ENCODE measurements at places on chromosomes 5 and 9.

DNA sequence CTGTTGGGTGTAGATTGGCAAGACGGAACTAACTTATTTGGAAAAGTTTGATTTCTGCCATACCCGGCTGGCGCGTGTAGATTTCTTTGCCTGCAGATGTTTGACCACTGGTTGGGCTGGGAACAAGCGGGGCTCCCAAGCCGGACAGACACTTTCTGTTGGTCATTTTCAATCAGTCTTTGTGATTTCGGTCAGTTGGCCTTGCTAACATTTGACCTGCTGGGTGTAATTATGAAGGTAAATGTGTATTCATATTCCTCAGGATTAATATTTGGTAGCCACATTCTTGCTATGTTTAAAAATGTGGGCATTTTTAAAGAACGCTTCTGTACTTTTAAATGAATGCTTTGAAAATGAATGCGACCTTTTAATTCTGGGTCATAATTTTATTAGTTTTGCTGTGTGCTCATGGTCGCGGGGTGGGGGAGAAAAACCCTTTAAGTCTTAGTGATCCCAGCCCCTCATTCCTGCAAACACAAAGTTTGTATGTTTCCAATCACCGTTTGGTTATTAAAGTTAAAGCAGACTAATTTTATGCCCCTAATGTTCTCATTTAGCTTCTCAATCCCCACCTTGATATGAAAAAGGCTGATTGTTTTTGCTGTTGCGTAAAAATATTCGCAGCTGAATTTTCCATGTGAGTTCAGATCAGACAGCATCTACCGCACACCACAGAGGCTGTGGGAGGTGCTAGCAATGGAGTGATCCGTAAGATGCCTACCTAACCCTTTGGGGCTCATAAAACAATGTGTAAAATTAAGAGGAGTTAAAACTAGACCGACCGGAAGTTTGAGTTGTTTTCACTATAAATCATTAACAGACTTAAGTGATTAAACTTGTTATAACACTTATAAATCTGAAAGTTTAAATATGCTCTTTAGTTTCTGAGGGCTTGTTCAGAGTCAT lies 1.5 kb downstream of the RASGRF2 start:
- DNase-seq = peak; percentile 18

GRCh38 chr5:74316064-74316603 lies 324.4 kb downstream of the ENC1 start:
- DNase-seq = peak; percentile 78

DNA sequence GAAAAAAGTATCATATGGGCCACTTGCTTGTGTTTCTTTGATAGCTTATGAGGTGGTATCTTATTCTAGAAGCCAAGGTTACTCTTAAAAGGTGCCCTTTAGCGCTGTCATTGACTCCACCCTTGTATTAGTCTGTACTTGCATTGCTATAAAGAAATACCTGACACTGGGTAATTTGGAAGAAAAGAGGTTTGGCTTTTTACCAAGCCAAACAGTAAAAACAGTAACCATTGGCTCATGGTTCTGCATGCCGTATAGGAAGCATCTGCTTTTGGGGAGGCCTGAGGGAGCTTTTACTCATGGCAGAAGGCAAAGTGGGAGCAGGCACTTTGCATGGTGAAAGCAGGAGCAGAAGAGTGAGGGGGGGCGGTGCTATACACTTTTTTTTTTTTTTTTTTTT lies 87.4 kb downstream of the TEK start:
- no peak for DNase-seq

DNA sequence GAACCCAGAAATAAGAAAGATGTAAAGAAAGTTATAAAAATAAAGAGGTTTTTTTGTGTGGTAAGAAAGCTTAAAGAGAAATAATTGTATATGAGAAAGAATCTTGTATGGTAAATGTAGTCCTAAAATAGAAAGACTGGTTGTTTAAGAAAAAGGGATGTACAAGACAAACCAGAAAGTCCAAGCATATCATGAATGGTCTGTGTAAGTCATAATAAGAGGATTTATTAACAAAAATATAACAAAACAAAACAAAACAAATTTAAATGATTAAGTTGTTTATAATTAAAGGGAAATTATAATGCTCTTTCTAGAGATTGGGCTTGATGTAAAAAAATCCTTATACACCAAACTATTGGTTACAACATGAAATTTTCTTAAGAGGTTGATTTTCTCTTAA lies 590.4 kb upstream of the PTGER4 start:
- no peak for DNase-seq

Data from SW480 (cell line).